ENCODE measurements at places on chromosomes 12 and 14.

DNA sequence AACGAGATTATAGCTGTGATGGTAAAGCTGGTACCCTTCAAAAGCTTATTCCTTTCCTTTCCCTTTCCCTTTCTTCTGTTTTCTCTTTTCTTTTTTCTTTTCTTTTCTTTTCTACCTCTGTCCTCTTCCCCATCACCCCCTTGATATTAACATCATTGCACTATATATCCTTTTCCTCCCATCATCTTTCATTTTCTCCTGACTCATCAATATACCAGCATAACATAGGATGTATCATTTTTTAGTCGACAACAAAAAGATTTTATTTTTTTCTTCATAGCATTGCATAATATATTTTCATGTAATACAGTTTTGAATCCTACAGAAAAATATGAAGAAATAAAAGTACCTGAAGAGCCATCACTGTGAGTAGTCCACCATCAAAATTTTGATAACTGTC lies 230.6 kb downstream of the RAD51B start:
- no peak for DNase-seq

DNA sequence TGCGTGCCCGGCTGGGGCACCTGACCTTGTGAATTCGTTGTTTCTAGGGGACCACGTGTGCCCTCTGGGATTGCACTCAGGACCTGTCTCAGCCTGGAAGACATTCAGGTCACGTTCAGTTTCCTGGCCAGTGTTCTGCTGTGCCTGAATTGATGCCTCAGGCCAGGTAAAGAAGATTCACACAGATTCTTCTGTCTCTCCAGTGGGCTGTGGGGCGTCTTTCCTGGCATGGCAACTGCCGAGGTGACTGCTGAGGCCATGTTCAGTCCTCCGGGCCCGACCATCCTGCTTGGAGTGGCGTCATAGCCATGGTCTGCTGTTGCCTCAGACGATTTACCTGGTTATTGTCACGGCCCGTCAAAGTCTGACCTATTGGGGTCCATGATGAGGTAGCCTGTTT lies 13.5 kb downstream of the ZNF605 start:
- DNase-seq: no peak

GRCh38 chr14:76937181-76938091 lies 91.1 kb downstream of the IRF2BPL start:
- no peak for DNase-seq

- DNase-seq: no peak
These were observed 94.7 kb downstream of the SLC38A1 start for GRCh38 chr12:46174061-46174662.

GRCh38 chr12:455821-456220 lies 3.9 kb upstream of the B4GALNT3 start:
- no peak for DNase-seq

DNA sequence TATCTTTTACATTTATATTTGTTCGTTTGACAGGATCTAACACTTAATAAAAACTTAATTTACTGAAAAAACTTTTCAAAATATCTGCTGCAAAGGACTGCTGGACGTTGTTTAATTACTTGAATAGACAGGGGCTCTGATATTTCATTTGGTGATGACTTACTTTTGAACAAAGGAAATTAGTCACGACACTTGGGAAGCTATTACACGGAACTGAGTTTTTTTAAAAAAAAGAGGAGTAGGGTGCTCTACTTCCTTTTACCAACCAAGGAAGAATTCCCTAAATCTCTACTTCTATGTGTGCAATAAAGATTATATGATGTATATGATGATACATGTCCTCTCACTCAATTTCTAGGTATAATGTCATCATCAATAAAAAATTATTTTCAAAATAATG lies 4.7 kb downstream of the FGD6 start:
- no peak for DNase-seq

DNA sequence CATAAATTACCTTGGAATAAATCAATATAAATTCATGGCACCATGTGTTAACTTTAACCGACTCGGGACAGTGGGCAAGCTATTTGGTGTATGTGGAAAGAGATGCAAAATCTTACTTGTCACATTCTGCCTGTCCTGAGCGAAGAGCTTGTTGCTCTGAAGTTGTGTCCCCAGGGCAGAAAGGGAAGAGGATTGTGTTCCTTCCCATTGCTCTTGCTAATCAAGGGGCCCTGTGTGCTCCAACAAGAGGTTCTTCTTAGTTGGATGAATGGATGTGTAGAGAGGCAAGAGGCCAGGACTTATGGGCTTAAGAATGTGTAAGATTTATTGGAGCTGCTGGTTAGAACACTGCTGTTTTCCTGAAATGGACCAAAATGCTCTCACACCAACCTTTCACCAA lies 36.5 kb upstream of the FRS2 start:
- no peak for DNase-seq

DNA sequence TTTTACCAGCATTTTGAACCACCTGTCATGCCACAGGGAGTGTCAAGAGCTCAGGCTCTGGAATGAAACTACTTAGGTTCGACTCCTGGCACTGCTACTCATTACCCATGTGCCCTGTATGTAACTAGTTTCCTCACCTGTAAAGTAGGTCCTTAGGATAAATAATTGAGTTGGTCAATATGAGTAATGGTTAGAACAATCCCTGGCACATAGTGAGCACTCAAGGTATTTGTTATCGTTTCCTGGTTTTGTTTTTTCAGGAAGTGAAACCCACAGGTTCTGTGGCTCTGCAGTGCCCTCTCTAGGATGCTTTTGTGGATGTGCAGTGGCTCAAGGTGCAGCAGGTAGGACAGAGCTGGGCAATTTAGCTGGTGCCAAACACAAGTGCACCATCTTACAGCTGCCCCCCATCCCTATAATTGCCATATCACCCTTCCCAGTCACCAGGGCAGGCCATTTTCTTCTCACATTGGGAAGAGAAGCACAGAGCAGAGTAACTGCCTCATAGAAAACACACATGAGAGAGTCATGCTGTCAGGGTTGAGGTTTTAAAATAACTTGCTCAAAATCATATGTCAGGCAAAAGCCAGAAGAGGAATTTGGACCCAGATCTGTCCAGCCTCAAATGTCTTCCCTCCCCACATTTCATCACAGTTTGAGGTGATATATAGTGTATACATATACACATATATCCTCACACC lies 297.5 kb downstream of the RPAP3 start:
- no peak for DNase-seq

DNA sequence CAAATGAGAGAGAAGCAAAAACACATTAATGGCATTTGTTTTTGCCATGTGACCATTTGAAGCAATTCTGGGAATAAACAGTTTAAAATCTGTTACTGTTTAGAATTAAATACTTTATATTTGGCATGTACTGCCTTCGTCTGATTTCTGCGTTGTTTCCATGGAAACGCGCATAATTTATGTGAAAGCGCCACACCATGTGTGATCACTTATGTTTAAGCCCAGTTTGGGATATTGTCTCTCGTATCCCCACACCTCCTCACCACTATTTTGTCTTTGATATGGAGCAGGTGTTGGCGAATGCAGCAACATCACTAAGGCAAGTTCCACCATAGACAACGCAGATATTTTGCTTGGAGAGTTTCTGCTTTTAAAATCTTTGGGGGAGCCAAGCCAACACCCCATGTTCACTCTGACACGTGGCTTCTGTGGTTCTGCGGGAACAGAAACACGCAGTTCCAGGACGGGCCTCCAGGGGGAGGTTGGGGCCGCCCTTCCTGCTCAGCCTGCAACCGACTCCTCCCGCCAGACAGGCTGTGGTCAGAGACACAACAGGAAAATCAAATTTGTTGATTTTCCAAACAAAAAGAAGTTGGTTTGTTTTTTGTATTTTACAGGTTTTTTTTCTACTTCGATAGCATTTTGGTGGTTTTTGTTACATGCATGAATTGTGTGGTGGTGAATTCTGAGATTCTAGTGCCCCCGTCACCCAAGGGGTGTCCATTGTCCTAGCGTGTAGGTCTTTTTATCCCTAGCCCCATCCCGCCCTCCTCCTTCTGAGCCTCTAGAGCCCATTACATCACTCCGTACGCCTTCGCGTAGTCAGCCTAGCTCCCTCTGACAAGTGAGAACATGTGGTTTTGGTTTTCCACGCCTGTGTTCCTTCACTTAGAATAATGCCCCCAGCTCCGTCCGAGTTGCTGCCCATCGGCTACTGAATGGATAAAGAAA lies 101.9 kb upstream of the SFSWAP start:
- DNase-seq: peak; percentile 27

- no peak for DNase-seq
These were observed 35.5 kb downstream of the TCTN1 start for GRCh38 chr12:110649341-110649847.

GRCh38 chr12:10498042-10498441 lies 7.6 kb upstream of the EIF2S3B start:
- no peak for DNase-seq

GRCh38 chr12:120015313-120015712 lies 26.3 kb downstream of the BICDL1 start:
- no peak for DNase-seq

DNA sequence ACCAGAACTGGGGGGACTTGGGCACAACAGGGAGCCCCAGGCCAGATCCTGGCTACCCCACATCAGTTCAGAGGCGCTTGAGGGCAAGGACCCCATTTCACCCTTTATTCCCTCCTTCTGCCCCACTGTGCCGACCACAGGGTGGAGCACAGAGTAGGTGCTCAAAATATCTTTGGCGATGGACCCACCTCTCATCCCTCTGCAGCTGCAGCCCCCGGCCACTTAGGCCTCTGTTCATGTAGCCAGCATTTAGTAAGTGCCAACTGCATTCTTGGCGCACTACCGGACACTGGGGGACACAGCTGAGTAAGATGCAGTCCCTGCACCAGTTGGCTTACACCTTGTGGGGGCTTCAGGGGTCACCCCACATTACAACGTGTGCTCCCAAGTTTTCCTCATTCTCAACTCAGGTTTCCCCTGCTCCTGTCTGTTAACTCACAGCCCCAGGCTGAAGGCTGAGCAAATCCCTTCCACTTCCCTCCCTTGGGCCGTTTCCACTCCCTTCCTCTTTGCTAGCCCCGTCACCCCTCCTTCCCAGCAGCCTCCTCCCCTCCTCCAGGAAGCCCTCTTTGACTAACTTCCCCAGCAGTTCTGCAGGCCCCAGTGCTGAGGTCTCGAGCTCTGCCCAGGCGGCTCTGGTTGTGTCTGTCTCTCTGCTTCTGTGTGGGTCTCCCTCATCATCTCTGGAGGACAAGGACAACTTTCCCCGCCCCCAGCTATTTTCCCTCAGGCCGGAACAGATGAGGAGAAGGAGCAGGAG lies 26.5 kb downstream of the KRT80 start:
- no peak for DNase-seq

Data from stimulated activated CD8-positive, alpha-beta memory T cell treated with anti-CD3 and anti-CD28 coated beads, Interleukin-4, amount 100 ng/mL, for 1 hour (primary cell).